ENCODE measurements at places on chromosomes 2 and 18.

DNA sequence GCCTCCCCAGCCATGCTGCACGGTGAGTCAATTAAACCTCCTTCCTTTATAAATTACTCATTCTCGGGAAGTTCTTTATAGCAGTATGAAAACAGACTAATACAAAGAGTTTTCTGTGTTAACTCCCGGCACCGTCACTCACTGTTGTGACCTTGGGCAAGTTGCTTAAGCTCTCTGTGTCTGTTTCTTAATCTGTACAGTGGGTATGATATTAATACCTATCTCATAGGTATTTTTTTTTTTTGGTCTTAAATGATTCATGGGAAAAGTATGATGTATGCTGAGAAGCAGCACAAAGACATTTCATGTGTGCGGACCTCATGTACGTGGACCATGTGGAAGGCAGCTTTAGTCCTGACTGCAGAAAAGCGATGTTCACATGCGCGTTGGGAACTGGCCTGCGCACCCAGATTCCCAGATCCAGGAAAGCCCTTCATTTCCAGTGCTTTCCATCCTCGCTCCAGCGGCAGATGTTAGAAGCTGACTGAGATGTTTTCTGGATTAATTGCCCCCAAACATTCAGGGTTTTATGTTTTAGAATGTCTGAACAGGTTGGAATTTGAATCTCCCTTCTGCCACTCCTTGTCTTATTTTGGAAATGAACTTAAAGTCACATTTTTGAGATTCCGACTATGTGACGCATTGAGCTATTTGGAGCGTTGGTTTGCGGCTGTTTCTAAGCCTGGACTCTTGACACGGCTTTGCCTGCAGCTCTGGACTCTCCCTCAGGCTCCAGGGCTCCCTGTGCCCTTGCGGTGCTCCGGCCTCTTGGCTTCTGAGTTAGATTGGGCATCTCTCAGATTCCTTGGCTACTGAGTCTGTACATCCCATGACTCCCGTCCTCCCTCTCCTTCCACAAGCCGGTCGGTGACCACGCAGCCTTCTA is 61.4 kb downstream of the SLC4A3 start:
- no peak overlapping the region for H3K27ac ChIP-seq
- no peaks in the 10 kb centered on the region for H3K27me3 ChIP-seq
- H3K36me3 ChIP-seq = peaks cover 8% of the 10 kb centered on the region
- DNase-seq = no peak

- no peak overlapping the region for H3K4me3 ChIP-seq
- H3K4me1 ChIP-seq = peaks cover 18% of the 10 kb centered on the region
- H3K36me3 ChIP-seq = no peaks in the 10 kb centered on the region
- H3K27me3 ChIP-seq = peaks cover 6% of the 10 kb centered on the region
Measured at GRCh38 chr2:241223211-241224017, 34.9 kb downstream of the ANO7 start.

DNA sequence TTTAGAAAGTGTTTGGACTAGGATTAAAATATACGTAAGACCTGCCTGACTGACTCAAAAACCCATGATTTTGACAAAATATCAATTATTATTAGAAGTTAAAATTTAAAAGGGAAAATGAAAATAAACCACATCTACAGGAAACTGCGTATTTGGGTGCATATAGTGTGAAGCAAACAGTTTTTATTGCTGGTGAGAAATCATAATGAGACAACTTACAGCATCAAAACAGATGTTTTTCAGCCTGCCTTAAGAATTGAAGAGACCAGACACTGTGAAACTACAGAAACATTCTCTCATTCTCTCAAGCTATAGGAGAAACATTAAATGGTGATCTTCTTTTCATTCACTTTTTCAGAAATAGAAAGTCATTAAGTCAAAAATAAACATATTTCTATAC is 62.9 kb downstream of the RAD51AP2 start:
- H3K27ac ChIP-seq = no peak overlapping the region
- no peaks in the 10 kb centered on the region for H3K27me3 ChIP-seq
- no peak overlapping the region for H3K4me3 ChIP-seq

DNA sequence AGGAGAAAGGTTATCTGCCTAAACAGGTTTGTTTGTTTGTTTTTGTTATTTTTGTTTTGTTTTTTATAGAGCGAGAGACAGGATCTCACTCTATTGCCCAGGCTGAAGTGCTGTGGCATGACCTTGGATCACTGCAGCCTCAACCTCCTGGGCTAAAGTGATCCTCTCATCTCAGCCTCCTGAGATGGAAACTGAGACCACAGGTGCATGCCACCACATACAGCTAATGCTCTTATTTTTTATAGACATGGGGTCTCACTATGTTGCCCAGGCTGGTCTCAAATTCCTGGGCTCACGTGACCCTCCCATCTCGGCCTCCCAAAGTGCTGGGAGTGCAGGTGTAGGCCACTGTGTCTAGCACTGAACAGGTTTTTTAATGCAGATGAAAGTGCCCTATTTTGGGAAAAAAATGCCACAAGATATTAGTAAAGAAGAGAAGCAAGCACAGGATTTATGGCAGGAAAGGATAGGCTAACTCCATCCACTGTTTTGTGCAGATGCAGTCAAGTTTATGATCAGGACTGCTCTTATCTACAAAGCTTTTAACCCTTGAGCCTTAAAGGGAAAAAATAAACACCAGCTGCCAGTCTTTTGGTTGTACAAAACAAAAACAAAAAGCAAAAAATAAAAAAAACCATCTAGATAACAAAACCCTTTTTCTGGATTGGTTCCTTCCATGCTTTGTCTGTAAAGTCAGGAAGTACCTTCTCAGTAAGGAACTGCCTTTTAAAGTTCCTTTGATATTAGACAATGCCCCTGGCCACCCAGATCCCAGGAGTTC is 29.4 kb downstream of the MAP4K3 start:
- DNase-seq = no peak
- peaks cover 19% of the 10 kb centered on the region for H3K4me1 ChIP-seq
- H3K27me3 ChIP-seq = no peaks in the 10 kb centered on the region
- H3K27ac ChIP-seq = no peak overlapping the region
- no peaks in the 10 kb centered on the region for H3K36me3 ChIP-seq

DNA sequence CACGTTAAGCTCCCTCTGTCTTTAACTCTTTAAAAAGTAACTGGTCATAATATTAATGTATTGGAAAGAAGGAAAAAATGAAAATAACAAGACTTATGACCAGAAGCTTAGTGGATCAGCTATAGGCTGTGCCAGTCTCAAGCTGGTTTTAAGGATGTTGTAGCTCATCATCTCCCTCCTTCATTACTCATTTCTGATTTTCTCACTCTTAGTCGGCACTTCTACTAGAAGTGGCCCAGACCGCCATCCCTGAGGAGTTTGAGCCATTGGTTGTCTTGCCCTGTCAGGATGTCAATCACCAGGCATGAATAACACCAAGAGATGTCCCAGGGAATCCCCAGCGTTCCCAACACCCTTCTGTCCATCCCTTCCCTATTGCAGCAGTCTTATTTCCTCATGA is 151.5 kb downstream of the ASXL3 start:
- peaks cover 2% of the 10 kb centered on the region for H3K4me1 ChIP-seq
- H3K4me3 ChIP-seq = no peak overlapping the region
- no peak overlapping the region for H3K27ac ChIP-seq
- DNase-seq = no peak
- H3K27me3 ChIP-seq = peaks cover 3% of the 10 kb centered on the region

GRCh38 chr2:6977113-6977741 is 60.0 kb downstream of the RNF144A start:
- no peak overlapping the region for H3K27ac ChIP-seq
- H3K27me3 ChIP-seq = no peaks in the 10 kb centered on the region

DNA sequence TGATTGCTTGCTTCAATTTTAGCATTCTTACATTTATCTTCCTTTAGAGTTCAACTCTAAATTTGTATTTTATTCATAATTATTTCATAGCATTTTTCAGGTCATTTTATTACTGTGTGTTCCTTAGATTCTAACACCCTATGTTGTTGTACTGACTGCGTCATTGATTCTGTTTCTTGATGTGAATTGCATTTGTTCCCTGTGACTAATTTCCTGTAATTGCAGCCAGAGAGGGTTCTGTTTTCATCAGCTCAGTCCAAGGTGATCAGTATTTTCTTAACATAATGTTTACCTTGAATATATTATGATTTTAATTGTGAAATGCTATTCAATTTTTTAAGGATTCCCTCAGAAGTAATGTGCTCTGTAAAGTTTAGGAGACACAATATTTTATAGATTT is 970.2 kb upstream of the PIK3C3 start:
- H3K4me3 ChIP-seq = no peak overlapping the region
- DNase-seq = no peak
- H3K27me3 ChIP-seq = no peaks in the 10 kb centered on the region
- H3K4me1 ChIP-seq = no peaks in the 10 kb centered on the region

- no peaks in the 10 kb centered on the region for H3K4me1 ChIP-seq
- H3K4me3 ChIP-seq = no peak overlapping the region
- H3K36me3 ChIP-seq = no peaks in the 10 kb centered on the region
- H3K27me3 ChIP-seq = peaks cover 3% of the 10 kb centered on the region
- DNase-seq = no peak
Measured at GRCh38 chr2:158061763-158062162, 39.9 kb upstream of the UPP2 start.

DNA sequence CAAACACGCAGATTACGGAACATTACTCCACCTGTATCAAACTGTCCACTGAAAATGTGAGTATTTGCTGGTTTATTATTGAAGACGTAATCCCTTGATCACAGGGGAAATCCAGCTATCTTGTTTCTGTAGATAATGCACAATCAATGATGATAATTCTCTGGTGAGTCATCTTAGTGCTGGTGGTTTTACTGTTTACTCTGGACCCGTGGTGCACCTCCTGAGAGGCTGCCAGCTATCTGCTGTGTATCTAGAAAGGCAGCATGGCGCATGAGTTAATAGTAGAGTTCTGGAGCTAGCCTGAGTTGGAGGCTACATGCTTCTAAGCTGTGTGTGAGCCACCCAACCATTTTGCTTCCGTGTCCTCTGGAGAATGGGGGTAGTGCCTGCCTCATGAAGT is 6.5 kb downstream of the NCAPH start:
- no peak overlapping the region for H3K27ac ChIP-seq
- H3K4me1 ChIP-seq = no peaks in the 10 kb centered on the region
- no peaks in the 10 kb centered on the region for H3K36me3 ChIP-seq
- no peak overlapping the region for H3K4me3 ChIP-seq
- no peak for DNase-seq

GRCh38 chr2:23563673-23564614 is 179.0 kb downstream of the KLHL29 start:
- H3K27ac ChIP-seq = no peak overlapping the region
- DNase-seq = no peak
- peaks cover 10% of the 10 kb centered on the region for H3K27me3 ChIP-seq
- H3K4me1 ChIP-seq = peaks cover 13% of the 10 kb centered on the region

- H3K27ac ChIP-seq = no peak overlapping the region
- no peak for DNase-seq
- peaks cover 8% of the 10 kb centered on the region for H3K4me1 ChIP-seq
- H3K4me3 ChIP-seq = no peak overlapping the region
Measured at GRCh38 chr2:172878260-172878659, 142.6 kb downstream of the RAPGEF4 start.

- H3K4me3 ChIP-seq = peak overlapping the region; percentile 74
- H3K27ac ChIP-seq = peak overlapping the region; percentile 67
- H3K27me3 ChIP-seq = peaks cover 2% of the 10 kb centered on the region
- peaks cover 11% of the 10 kb centered on the region for H3K36me3 ChIP-seq
Measured at GRCh38 chr18:58928386-58928785, 63.7 kb downstream of the ZNF532 start.

- no peak overlapping the region for H3K4me3 ChIP-seq
- H3K4me1 ChIP-seq = no peaks in the 10 kb centered on the region
- no peak for DNase-seq
- no peak overlapping the region for H3K27ac ChIP-seq
- H3K27me3 ChIP-seq = peaks cover 4% of the 10 kb centered on the region
Measured at GRCh38 chr18:47604021-47604420, 326.4 kb downstream of the SMAD2 start.

DNA sequence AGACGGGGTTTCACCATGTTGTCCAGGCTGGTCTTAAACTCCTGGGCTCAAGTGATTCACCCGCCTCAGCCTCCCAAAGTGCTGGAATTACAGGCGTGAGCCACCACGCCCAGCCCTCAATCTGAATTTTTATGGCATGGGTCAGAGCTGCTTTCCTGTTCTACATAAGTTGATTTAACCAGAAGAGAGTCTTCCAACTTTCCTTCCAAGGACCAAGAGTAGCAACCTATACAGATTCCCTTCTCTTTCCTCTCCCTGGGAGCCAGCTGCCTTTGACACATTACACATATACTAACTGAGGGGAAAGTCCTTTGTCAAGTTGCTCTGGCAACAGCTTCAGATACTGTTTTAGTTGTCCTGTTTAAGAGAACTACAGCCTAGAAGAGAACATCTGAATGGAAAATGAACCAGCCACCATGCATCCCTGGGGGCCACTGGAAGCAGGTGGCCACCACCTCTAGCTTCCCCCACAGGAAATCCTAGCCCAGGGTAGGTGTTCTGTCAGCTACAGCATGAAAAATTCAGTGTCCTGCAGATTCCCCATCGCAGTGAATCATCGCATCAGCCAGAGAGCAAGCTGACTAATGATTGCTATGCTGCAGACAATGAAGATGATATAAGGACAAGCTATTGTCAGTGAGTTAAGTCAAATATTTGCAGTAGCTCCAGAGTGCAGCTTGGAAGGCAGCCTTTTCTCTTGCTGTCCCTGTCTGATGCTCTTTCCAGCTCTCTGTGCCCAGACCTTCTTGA is 62.9 kb downstream of the POMC start:
- no peak overlapping the region for H3K27ac ChIP-seq
- H3K36me3 ChIP-seq = no peaks in the 10 kb centered on the region
- H3K4me3 ChIP-seq = no peak overlapping the region
- no peak for DNase-seq
- H3K27me3 ChIP-seq = no peaks in the 10 kb centered on the region

GRCh38 chr18:35171315-35171987 is 69.4 kb upstream of the ZNF397 start:
- H3K36me3 ChIP-seq = peaks cover 5% of the 10 kb centered on the region
- no peak for DNase-seq
- H3K4me1 ChIP-seq = no peaks in the 10 kb centered on the region

GRCh38 chr18:12340945-12341660 is 33.1 kb downstream of the TUBB6 start:
- peaks cover 4% of the 10 kb centered on the region for H3K36me3 ChIP-seq
- no peak overlapping the region for H3K4me3 ChIP-seq
- no peak for DNase-seq
- peaks cover 4% of the 10 kb centered on the region for H3K27me3 ChIP-seq
- no peaks in the 10 kb centered on the region for H3K4me1 ChIP-seq

- peaks cover 51% of the 10 kb centered on the region for H3K27me3 ChIP-seq
- H3K36me3 ChIP-seq = peaks cover 6% of the 10 kb centered on the region
Measured at GRCh38 chr2:176120364-176121189, 1.9 kb upstream of the HOXD9 start.

DNA sequence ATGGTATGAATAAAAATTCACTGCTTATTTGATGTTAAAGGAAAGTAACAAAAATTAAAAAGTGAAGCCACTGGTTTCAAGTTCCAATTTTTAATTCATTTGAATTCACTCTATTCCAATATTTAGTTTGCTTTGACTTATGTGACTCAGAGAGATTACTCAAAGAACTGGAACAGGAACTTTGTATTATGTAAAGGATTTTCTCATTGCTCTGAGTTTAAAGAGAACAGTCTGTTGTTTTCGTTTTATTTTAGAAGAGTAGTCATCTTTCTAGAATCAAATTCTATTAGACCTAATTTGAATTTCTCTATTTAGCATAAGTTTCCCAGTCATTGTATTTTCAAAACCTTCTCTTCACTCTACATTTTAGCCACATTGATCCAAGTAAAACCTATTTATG is 300.1 kb upstream of the SLC8A1 start:
- H3K36me3 ChIP-seq = no peaks in the 10 kb centered on the region
- no peak for DNase-seq
- H3K4me1 ChIP-seq = no peaks in the 10 kb centered on the region
- no peak overlapping the region for H3K27ac ChIP-seq
- H3K4me3 ChIP-seq = no peak overlapping the region

GRCh38 chr2:208638059-208638458 is 231.5 kb downstream of the PTH2R start:
- H3K36me3 ChIP-seq = no peaks in the 10 kb centered on the region
- H3K4me1 ChIP-seq = no peaks in the 10 kb centered on the region
- no peak overlapping the region for H3K27ac ChIP-seq

All from glutamatergic neuron (in vitro differentiated cells).